ENCODE measurements at places on chromosomes 6 and 20. TPM values are rescaled to one million over a fixed set of nuclear protein-coding genes. Genes with fewer than 3 reads are reported as not detected.

Gene ALDH8A1
- total RNA-seq: 0.50 TPM

- H3K36me3 ChIP-seq: no peaks in the 10 kb centered on the region
- H3K27ac ChIP-seq: peak overlapping the region; percentile 98
- peaks cover 3% of the 10 kb centered on the region for H3K4me1 ChIP-seq
- DNase-seq: peak; percentile 66
Measured at GRCh38 chr6:154732538-154733182, 556 bp upstream of the SCAF8 start.

DNA sequence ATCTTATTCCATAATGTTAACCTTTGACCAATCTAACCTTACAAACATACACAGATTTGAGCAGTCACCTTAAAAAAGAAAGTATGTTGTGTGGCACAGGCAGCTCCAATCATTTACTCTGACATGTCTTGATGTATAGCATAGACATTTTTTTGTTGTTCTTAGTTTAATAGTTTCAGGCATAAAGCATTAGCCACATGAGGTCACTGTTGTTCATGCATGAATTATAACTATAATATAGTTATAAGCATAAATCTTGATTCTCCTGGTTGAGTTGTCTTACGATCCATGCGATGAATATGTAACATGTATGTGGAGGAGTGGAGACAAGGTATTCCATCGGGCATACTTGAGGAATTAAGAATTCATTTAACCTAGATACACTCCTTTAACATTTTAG, 26.1 kb upstream of the NKAIN2 start:
- DNase-seq: no peak
- H3K36me3 ChIP-seq: no peaks in the 10 kb centered on the region
- H3K4me3 ChIP-seq: no peak overlapping the region
- no peaks in the 10 kb centered on the region for H3K27me3 ChIP-seq
- no peaks in the 10 kb centered on the region for H3K4me1 ChIP-seq

DNA sequence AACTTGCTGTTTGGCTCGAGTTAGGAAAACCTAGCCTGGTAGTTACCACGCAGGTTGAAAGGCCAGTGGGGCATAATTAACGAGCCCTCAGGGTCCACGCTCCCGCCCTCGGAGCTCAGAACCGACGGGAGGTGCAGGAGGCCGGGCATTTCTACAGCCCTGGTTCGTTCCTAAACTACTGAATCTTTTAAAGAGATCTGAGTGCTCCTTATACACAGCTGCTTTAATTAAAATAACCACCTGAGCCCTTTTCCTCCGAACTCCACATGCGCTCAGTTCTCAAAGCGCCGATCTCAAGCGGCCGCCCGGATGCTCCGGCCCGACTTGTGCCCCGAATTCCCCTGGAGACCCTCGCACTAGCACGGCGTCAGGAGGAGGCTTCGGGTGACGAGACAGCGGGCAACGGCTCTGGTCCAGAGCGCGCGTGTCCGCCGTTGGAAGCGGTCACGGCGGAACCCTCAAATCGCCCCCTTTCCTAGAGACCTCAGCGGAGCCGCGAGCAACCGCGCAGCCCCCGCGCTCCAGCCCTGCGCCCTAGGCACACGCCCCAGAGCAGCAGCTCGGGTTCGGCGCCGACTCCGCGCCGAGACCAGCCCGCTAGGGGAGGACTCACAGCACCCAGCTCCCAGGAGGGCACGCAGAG, 397 bp downstream of the WDR27 start:
- peaks cover 5% of the 10 kb centered on the region for H3K4me1 ChIP-seq
- peak overlapping the region; percentile 69 for H3K4me3 ChIP-seq
- H3K27ac ChIP-seq: peak overlapping the region; percentile 94

- H3K27ac ChIP-seq: no peak overlapping the region
- no peak for DNase-seq
- no peak overlapping the region for H3K4me3 ChIP-seq
- H3K27me3 ChIP-seq: no peaks in the 10 kb centered on the region
Measured at GRCh38 chr6:84657025-84657424, 107.4 kb downstream of the TBX18 start.

DNA sequence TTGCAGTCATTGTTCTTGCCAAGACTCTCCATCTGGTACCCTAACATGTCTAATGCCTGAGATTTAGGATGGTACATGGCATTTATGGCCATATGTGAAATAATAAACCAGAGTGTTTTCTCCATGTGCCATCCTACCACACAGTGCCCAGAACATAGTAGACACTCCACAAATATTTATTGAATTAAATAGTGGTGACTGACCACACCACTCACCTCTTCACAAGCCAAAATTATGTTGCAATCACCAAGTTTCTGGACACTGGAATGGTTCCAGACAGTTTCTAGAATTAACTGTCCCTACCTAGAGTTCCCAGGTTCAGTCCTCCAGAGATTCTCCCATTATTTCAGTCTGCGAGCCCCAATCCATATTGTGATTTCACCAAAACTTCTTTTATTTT, 427.3 kb downstream of the KIF16B start:
- no peaks in the 10 kb centered on the region for H3K4me1 ChIP-seq
- no peak for DNase-seq
- H3K27ac ChIP-seq: no peak overlapping the region
- no peaks in the 10 kb centered on the region for H3K27me3 ChIP-seq

- no peaks in the 10 kb centered on the region for H3K4me1 ChIP-seq
- no peak overlapping the region for H3K4me3 ChIP-seq
- peak; percentile 65 for DNase-seq
- H3K36me3 ChIP-seq: no peaks in the 10 kb centered on the region
- H3K27ac ChIP-seq: no peak overlapping the region
Measured at GRCh38 chr6:126143761-126144251, 157.5 kb downstream of the TRMT11 start.

DNA sequence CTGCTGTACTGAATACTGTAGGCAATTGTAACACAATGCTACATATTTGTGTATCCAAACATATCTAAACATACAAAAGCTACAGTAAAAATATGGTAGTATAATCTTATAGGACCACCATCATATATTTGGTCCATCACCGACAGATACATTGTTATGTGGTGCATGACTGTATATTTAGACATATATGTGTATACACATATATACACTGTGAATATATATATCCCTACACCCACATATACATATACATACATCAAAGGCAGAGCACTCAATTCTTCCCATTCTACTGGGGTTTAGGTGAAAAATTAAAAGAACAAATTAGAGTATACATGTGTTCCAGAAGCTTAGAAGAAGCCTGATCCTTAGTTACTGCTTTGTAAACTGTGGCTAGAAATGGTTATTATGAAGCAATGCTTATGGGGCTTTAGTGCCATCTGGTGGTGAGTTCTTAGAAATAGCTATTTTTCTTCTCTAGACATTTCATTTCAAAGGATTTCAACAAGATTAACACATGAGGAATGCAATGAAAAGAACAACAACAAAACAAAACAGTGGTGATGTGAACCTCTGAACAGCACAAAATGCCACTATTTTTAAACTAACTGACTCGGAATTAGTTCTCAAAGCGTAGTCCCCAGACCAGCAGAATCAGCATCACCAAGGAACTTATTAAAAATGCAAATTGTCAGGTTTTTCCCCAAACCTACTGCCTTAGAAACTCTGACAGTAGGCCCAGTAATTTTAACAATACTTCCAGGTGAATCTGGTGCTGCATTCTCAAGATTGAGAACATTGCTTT, 38.0 kb downstream of the PKHD1 start:
- no peaks in the 10 kb centered on the region for H3K27me3 ChIP-seq
- peak; percentile 10 for DNase-seq
- no peak overlapping the region for H3K4me3 ChIP-seq
- H3K4me1 ChIP-seq: no peaks in the 10 kb centered on the region
- no peaks in the 10 kb centered on the region for H3K36me3 ChIP-seq

- no peak overlapping the region for H3K27ac ChIP-seq
- H3K36me3 ChIP-seq: no peaks in the 10 kb centered on the region
- no peak overlapping the region for H3K4me3 ChIP-seq
- peaks cover 2% of the 10 kb centered on the region for H3K27me3 ChIP-seq
- DNase-seq: peak; percentile 71
Measured at GRCh38 chr6:7691675-7692452, 34.0 kb upstream of the BMP6 start.

- H3K36me3 ChIP-seq: no peaks in the 10 kb centered on the region
- no peaks in the 10 kb centered on the region for H3K4me1 ChIP-seq
- no peaks in the 10 kb centered on the region for H3K27me3 ChIP-seq
Measured at GRCh38 chr6:76752841-76753240, 680.4 kb upstream of the IMPG1 start.

Gene IRAK1BP1
- 4.4 TPM for total RNA-seq

DNA sequence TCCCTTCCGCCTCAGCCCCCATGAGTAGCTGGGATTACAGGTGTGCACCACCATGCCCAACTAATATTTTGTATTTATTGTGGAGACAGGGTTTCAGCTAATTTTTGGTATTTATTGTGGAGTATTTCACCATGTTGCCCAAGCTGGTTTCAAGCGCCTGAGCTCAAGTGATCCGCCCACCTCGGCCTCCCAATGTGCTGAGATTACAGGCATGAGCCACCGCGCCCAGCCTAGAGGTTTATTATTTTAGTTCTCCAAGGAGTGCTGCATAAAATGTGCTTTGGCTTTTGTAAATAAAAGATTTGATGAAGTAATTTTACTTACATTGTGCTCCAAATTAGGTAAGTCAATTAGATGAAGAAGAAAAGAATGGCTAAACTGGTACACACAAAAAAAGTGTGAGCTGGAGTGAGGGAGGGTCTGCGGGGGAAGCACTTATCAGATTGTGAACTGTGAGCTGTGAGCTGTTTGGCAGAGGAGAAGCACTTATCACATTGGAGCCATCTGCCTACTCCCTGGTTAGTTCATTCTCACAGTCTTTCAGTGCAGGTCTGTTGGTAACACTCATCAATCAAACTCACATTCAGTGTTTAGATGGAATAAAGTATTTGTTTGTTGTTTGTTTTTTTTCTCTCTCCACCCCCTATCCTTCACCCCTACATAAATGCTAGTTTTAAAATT, 398.0 kb downstream of the EPHA7 start:
- no peaks in the 10 kb centered on the region for H3K4me1 ChIP-seq
- no peak overlapping the region for H3K4me3 ChIP-seq
- H3K27me3 ChIP-seq: no peaks in the 10 kb centered on the region
- DNase-seq: no peak
- no peak overlapping the region for H3K27ac ChIP-seq

- H3K27me3 ChIP-seq: no peaks in the 10 kb centered on the region
- no peaks in the 10 kb centered on the region for H3K36me3 ChIP-seq
- no peaks in the 10 kb centered on the region for H3K4me1 ChIP-seq
- DNase-seq: peak; percentile 23
- no peak overlapping the region for H3K27ac ChIP-seq
Measured at GRCh38 chr6:195861-196360, 96.4 kb upstream of the DUSP22 start.

Gene RAD21L1
- total RNA-seq: not detected

GRCh38 chr6:164010441-164011103, 596.1 kb downstream of the QKI start:
- H3K36me3 ChIP-seq: no peaks in the 10 kb centered on the region
- H3K4me3 ChIP-seq: no peak overlapping the region
- no peak overlapping the region for H3K27ac ChIP-seq

Gene BEND6
- 12.6 TPM for total RNA-seq

Gene TGM2
- total RNA-seq: 58.6 TPM

GRCh38 chr6:3231247-3232016, 4.0 kb upstream of the TUBB2B start:
- DNase-seq: peak; percentile 78
- H3K4me1 ChIP-seq: peaks cover 8% of the 10 kb centered on the region
- H3K36me3 ChIP-seq: no peaks in the 10 kb centered on the region
- peak overlapping the region; percentile 52 for H3K4me3 ChIP-seq
- peaks cover 74% of the 10 kb centered on the region for H3K27me3 ChIP-seq
- no peak overlapping the region for H3K27ac ChIP-seq

DNA sequence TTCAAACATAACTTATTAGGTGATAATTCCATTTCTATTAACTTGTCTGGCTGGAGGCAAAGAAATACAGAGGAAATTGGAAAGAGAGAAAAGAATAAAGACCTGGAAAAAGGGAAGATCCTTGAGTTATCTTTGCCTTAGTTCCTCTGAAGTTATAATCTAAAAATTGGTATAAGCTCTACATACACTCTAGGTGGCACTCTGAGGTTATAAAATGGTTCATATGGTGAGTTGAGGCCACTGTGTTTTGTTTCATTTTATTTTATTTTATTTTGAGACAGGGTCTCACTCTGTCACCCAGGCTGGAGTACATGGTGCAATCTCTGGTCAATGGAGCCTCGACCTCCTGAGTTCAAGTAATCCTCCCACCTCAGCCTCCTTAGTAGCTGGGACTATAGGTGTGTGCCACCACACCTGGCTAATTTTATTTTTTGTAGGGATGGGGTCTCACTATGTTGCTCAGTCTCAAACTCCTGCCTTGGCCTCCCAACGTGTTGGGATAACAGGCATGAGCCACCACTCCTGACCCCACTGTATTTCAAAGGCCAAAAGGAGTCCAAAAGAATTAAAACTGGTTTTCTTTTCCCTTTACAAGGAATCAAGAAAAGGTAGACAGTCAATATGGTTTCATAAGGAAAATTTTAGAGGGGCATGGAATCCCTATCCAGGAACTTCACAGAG, 19.4 kb downstream of the GPX6 start:
- H3K4me1 ChIP-seq: no peaks in the 10 kb centered on the region
- no peak for DNase-seq
- H3K27me3 ChIP-seq: no peaks in the 10 kb centered on the region
- no peak overlapping the region for H3K4me3 ChIP-seq
- H3K27ac ChIP-seq: no peak overlapping the region
- no peaks in the 10 kb centered on the region for H3K36me3 ChIP-seq

Gene SLC23A2
- total RNA-seq: 11.0 TPM

Gene SAPCD1
- 0.50 TPM for total RNA-seq

- H3K27ac ChIP-seq: no peak overlapping the region
- H3K4me3 ChIP-seq: no peak overlapping the region
- DNase-seq: no peak
- H3K4me1 ChIP-seq: peaks cover 3% of the 10 kb centered on the region
Measured at GRCh38 chr6:129730477-129731165, 20.6 kb upstream of the ARHGAP18 start.

DNA sequence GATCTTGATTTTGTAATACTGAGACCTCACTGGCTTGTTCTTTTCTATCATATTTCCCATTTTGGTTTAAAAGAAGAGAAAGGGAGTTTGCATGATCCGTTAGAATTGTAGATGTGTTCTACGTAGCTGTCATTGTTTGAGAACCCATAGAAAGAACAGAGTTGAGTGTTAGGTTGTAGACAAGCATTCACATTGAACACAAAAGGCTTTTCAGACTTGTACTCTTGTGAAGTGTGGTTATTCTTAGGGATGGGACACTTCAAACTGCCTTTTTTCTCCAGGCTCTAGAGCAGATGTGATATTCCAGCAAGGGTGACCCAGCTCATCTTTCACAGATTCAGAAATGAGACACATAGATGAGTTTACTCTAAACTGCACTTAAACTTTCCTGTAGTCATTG, 19.9 kb downstream of the FOXO3 start:
- peaks cover 41% of the 10 kb centered on the region for H3K4me1 ChIP-seq
- H3K27ac ChIP-seq: peak overlapping the region; percentile 67
- H3K4me3 ChIP-seq: peak overlapping the region; percentile 1
- no peaks in the 10 kb centered on the region for H3K36me3 ChIP-seq
- no peak for DNase-seq
- no peaks in the 10 kb centered on the region for H3K27me3 ChIP-seq

GRCh38 chr6:167680605-167681149, 146.0 kb upstream of the AFDN start:
- H3K27me3 ChIP-seq: no peaks in the 10 kb centered on the region
- no peak overlapping the region for H3K4me3 ChIP-seq
- H3K27ac ChIP-seq: no peak overlapping the region
- H3K4me1 ChIP-seq: no peaks in the 10 kb centered on the region
- no peak for DNase-seq

- no peak overlapping the region for H3K4me3 ChIP-seq
- no peak for DNase-seq
- no peaks in the 10 kb centered on the region for H3K4me1 ChIP-seq
- H3K36me3 ChIP-seq: no peaks in the 10 kb centered on the region
Measured at GRCh38 chr6:50826803-50827202, 8.1 kb downstream of the TFAP2B start.

Gene TRMT6
- 7.2 TPM for total RNA-seq

Gene PLAGL2
- total RNA-seq: 2.3 TPM

Gene COL19A1
- not detected for total RNA-seq
